Subcutaneous adipose tissue (tissue), 4 donors: ENCODE measurements at places on chromosomes 7 and 10. TPM values are rescaled to one million over a fixed set of nuclear protein-coding genes. Genes with fewer than 3 reads are reported as not detected.

Gene LIPK
- not detected for total RNA-seq

Gene TMEM140
- 36.7 TPM for total RNA-seq

Gene SPACDR
- total RNA-seq = 0.68 TPM

Gene KAT6B
- 47.8 TPM for total RNA-seq

Gene ATOH7
- total RNA-seq = not detected

Gene SFTPA1
- total RNA-seq = not detected

Gene CYP26A1
- not detected for total RNA-seq

Gene C10orf90
- 1.2 TPM for total RNA-seq

Gene FANK1
- total RNA-seq = 1.9 TPM

Gene SPDYE16
- total RNA-seq = not detected

Gene TLL2
- total RNA-seq = not detected

Gene PON1
- not detected for total RNA-seq

Gene TUBAL3
- 0.57 TPM for total RNA-seq

Gene FAM13C
- total RNA-seq = 29.5 TPM

Gene TRDMT1
- total RNA-seq = 7.8 TPM

Gene TMEM130
- not detected for total RNA-seq

Gene PFKFB3
- 599 TPM for total RNA-seq

Gene PCLO
- total RNA-seq = 6.7 TPM

Gene LBX1
- total RNA-seq = not detected

Gene ZNF467
- 5.3 TPM for total RNA-seq
